ENCODE measurements at places on chromosomes 11 and 22.

- DNase-seq, result peak; percentile 94
Measured at GRCh38 chr22:36644333-36644757, 59.2 kb downstream of the CACNG2 start.

- DNase-seq, result peak; percentile 49
Measured at GRCh38 chr11:45390407-45390806, 104.3 kb upstream of the SYT13 start.

DNA sequence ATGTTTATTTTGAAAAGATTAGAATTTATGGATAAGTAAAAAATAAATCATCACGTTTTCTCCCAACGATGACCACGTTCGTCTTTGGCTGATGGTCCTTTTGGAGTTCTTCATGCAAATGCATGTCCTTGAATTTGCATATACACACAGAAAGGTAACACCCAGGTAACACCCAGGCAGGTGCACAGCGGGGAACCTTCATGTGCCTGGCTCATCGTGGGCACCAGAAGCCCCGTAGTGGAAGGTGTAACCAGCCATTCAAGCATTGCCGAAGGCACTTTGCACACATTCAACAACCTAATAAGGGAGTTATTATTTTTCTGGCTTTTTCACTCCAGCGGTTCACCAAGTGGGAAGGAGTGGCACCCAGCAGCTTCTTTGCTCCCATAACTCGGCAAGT, 404.6 kb downstream of the TBC1D22A start:
- DNase-seq, result no peak

DNA sequence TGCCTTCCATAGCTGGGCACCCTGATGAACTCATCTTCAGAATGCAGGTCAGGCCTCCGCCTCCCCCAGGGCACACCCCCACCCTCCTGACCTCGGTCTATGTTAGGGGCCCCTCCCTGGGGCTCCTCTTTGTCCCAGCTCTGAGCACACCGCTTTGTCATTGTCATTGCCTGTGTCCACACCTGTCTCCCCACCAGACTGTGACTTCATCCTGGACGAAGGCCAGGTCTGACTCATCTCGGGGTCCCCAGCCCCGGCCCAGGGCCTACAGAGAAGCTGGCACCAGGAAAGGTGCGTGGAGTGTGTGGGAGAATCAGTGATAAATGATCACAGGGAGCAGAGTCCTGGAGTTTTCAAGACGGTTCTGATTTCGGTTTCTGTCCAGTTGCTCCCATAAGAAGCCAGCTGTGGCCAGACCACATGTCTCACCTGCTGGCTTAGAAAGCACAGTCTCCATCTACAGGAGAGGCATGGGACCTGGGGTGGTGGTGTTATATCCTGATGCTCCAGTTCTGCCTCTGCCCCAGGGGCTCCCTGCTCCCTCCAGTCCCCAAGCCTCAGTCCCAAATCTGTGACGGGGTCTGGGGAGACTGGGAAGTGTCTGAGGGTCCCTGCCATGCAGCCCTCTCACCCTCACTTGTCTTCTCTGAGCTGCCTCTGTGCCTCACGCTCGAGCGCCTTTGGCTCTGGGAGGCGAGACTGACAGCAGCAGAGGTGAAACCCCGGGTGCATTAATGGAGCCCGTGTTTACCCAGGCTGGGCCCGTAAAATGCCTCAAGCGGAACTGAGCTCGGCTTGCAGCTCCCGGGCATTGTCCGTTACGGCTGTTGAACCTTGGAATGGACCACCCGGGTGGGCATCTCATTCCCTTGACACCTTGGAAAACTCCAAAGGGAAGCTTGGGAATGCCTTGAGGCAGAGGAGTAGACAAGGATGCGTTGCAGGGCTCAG, 85.5 kb upstream of the WNT11 start:
- peak; percentile 12 for DNase-seq

DNA sequence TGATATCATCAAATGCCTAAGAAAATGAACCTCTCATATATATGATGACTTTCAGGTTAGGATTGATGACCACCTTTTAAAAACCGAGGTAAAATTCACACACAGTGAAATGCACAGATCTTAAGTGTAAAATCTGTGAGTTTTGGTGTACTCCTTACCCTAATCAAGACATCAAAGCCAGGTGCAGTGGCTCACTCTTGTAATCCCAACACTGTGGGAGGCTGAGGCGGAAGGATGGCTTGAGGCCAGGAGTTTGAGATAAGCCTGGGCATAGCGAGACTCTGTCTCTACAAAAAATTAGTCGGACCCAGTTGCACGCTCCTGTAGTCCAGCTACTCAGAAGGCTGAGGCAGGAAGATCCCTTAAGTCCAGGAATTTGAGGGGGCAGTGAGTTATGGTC, 140.4 kb downstream of the UVRAG start:
- DNase-seq, result peak; percentile 11

- peak; percentile 19 for DNase-seq
Measured at GRCh38 chr22:38674888-38675287, 6.9 kb upstream of the TOMM22 start.

DNA sequence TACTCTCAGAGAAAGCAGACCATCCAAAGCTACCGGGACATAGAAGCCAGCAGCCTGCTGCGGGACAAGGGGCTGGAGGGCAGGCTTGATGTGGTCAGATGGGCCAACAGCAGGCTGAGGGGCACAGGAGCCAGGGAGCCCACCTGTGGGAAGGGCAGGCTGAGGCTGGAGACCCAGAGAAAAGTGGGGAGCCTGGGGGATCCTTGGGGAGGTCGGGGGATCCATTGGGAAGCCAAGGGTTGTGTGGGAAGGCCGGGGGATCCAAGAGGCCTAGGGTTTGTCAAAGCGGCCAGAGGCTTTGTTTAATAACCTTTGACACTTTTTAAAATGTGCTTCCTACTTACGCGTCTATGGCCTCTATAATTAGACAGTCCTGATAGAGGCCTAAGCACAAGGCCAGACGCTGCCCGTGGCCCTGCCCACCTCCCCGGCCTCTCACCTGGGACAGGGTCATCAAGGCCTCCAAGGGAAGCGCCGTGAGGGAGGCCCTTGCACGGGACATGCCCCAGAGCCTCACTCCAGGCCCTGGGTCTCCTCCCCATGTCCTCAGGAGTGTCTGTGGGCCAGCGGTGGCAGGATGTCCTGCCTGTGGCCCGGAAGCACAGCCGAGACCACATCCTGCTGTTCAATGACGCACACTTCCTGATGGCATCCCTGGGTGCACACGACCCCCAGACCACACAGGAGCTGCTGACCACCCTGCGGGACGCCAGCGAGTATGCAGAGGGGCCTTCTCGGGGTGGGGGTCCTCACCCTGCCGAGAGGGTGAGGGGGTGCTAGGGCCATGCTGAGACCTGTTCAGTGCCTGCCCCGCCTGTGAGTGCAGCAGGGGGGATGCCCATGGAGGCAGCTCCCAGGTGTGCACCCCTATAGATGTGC, 8.6 kb upstream of the GTSE1 start:
- no peak for DNase-seq

DNA sequence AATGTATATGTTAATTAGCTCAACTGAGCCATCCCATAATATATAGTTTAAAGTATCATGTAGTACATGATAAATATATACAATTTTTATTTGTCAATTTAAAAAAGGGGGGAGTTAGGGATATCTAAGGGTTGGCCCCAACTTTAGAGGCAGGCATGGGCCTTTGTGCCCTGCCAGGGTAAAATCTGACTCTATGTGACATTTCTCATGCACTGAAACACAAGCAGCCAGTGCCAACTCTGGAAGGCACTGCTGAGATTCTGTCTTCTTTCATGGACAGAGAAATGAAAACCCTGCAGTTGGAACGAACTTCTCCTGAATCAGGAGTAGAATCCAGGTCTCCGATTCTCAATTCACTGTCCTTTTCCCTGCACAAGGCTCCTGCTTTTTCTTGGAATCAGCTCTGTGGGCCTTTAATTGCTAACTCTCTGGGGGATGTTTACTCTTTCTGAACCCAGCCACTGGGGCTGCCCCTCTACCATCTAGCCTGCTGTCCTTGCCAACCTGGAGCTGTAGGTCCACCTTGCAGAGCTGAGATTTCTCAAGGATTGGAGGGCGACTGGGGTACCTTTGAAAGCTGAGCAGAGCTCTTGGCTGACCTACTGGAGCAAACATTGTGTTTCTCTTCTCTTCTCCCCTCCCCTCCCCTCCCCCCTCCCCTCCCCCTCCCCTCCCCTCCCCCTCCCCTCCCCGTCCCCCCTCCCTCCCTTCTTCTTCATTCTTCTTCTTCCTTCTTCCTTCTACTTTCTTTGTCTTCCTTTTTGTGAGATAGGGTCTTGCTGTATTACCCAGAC, 26.7 kb downstream of the SLC5A1 start:
- no peak for DNase-seq

DNA sequence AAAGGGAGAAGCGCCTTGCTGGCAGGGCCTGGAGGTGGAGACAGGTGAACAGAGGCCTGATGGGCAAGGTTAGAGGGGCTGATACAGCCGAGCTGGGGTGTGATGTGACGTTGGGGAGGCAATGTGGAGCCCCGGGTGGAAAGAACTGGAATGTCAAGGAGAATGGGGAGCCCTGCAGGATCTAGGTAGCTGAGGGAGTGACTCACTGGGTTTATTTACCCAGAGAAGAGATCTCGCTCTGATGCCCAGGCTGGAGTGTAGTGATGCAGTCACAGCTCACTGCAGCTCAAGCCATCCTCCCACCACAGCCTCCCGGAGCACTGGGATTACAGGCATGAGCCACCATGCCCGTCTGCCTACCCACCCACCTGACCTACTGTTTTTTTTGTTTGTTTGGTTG, 1.9 kb upstream of the CYB5R3 start:
- no peak for DNase-seq

DNA sequence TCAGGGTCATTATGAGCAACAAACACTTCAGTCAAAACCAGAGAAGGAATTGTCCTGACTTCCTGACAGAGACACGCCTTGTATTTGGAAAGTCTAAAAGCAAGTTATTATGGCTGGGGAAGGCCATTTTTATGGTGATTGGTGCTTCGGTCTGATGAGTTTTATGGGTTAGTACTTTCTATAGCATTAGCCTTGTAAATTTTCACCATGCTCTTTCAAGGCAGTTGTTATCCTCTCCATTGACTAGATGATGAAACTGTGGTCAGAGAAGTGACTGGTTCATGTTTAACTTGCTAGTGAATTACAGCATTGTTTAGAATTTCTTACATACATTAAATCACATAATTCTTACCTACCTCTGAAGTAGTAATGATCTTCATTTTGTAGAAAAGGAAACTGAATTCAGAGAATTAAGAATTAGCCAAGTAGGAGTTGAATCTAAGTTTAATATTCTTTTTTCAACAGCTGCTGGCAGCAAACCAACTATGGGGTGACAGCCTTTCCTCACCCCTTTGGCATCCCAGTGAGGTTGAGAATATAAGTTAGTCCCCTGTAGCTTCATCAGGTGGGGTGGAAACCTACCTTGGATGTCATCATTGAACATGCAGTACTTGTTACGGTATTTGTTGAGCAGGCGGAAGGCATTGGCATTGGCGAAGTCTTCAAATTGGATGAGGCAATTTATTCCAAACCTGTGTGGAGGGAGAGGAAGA, 90.0 kb downstream of the CCDC81 start:
- no peak for DNase-seq

GRCh38 chr11:36628765-36629244, 30.8 kb upstream of the RAG2 start:
- peak; percentile 16 for DNase-seq

DNA sequence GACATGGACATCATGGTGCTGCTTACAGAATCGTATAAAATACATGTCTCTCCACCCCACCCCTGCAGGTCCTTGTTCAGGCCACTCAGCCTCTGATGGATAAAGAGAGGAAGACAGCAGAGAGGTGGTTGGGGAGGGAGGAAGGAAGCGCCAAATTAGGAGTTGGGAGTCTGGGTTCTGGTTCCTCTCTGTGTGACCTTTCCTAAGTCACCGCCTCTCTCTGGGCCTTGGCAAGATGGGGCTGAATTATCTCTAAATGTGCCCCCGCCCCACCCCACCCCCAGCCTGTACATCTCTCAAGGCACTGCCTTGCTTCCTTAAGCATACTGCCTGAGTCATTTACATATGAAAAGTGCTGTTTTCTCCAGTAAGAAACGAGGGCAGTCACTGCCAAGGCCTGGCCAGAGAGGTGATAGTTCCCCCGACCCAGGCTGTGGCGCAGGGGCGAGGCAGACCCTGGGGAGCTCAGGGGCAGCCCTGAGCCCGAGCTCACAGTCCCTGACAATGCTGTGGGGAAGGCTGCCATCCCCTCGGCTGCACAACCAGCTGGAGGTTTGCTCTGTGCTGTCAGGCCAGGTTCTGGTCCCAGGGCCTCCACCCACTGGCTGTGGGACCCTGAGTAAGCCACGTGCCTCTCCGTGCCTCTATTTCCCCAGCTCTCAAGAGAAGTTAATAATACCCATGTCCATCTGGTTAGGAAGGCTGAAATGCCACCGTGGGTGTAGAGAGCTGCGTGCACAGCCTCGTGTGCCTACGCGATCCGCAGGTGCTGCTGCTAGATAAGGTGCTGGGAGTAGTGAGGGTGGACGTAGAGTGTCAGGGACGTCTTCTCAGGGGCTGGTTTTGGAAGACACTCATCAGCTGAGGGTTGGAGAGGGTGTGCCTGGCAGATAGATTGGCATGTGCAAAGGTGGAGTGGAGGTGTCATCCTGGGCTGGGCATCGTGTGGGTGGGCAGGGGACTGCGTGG, 55.3 kb downstream of the CACNA1I start:
- DNase-seq, result no peak

DNA sequence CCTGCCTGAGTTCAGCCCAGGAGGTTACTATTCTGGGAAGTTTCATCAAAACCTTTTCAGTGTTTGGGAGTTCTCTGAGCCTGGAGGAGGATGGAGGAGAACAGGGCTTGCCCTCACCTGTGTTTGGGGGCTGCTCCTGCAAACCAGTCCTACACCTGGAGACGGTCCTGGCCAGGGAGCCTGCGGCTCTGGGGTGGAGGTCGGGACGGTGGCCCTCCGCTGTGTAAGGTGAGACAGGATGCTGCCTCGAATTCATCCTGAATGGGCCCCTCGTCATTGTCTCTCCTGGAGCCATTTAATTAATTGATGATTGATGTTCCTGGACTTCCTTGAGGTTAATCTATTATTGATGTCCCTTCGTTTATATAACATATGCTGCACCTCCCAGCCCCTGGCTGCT, 6.3 kb downstream of the DAGLA start:
- DNase-seq, result no peak

GRCh38 chr11:76669901-76670484, 554 bp downstream of the LRRC32 start:
- DNase-seq, result peak; percentile 84

DNA sequence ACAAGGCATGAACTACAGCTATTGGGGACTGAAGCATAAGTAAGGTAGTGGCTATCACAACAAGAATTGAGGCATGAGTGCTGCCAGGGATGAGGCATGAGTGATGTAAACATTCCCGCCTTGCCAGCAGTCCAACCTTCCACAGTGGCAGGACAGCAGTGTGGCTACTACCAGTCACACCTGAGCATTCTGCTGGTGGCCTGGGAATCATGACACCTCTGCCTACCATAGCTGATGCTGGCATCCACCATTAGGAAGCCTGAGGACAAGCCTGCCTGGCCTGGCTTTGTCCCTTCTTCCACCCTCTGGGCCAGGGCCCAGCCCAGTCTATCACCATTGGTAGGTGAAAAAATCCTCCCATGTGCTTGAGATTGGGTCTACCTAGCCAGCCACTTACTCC, 712.8 kb upstream of the CCDC90B start:
- no peak for DNase-seq
